Fibroblast of villous mesenchyme (primary cell): ENCODE measurements at places on chromosomes 7 and 10.

DNA sequence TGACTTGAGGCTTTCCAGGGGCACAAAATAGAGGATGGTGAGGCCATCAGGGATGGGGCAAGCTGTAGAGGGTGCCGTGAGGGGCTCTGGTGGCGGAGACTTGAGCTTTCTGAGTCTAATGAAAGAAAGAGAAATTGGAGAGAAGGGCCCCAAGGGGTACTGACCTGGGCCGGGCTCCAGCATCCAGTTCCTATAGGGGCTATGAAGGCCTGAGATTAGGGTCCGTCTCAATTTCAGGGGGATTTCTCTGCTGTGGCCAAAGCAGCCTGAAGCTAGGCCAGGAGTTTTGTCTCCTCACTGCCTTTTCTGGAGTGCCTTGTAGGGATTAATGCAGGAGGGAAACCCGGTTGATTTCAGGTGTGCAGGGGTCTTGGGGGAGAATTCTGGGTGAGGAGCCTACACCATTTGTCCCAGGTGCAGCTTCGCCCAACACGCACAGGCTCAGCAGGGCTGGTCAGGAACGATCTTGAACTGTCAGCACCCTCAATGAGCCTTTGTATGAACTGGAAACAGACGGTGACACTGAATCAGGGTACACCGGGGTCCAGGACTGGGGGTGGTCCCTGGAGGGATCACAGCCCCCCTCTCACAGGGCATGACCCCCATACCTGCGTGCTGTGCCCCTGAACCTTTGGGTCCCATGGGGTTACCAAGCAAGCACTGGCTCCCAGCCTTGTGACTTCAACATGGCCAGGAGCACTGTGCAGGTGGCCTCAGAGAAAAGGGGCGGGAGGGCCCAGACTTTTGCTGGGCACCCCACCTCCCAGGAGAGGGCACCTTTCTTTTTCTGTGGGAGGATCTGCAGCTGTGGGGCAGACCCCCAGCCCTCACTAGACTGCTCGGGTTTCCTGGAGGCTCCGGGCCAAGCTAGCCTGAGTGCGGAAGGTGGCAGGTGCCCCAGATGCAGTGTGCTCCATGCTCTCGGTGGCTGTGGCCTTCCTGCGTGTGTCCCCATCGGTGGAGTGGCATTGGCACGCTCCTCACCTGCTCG lies 122.9 kb upstream of the RET start:
- no peak for DNase-seq

DNA sequence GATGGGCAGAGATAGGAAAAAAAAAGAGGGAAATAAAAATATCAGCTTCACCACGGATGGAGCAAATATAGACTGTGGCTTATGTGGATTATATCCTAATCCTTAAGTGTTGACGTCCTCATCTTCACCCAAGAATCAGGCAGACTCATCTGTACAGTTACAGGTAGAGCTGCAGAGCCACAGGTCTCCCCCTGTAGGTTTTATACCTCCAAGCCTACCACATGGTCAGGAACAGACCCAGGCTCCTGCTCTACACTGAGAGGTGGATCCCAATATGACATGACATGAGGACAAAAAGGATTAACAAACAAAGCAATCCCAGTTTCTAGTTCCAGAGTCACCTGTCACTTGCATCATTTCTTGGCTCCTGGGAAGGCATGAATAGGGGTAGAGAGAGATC lies 400.8 kb downstream of the SEMA3D start:
- no peak for DNase-seq

- DNase-seq, result no peak
These were observed 444.7 kb downstream of the IPMK start for GRCh38 chr10:57822965-57823364.

DNA sequence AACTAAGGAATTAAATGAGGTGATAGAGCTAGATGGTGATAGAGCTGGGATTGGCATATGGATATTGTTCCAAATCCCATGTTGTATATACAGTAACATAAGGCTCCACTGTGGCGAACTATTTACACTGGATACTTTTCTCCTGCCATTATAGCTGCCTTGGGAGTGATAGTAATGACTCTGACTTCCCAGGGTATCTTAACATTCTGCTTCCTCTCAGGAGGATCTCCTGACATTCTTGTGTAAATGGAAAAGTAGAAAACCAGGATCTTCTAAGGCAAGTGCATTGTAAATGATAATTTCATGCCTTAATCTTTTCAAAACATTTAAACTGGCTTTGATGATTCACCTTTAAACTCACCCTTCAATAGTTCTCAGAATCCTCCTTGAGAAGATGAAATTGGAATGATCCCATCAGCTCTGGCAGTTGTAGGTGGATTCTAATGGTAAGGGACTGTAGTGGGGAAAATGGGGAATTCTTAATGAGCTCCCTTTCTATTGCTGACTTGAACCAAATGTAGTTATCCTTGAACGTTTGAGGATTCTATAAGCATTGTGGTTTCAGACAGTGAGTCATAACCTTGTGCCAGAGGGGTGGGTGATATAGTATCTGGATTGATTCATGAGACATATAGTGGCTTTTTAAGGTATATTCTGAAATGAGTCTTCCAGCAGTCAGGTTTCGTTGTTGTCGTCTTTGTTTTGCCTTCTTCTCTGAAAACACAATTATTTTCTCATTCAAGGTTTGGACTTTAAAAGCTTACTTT lies 450.0 kb downstream of the SUGCT start:
- peak; percentile 47 for DNase-seq

DNA sequence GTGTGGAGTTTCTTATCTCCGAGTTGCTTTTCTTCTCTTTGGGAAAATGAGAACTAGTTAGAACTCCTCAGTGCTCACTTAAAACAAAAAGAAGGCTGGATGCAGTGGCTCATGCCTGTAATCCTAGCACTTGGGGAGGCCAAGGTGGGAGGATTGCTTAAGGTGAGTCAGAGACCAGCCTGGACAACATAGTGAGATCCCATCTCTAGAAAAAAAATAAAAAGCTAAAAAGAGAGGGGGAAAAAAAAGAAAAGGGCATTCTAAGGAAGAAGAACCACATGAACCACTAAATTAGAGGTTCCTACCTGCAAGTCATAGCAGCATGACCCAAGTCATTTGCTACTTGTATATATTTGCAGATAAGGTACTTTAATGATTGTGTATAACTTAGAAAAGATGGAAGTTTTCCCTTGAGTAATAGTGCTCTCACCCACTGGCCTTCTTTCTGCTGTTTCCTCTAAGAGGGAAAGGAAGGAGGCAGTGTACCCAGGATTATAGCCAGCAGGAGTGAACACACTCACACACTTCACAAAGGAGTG lies 87.8 kb downstream of the CCDC71L start:
- no peak for DNase-seq

GRCh38 chr10:59177031-59177797 lies 771 bp downstream of the PHYHIPL start:
- DNase-seq, result peak; percentile 55

DNA sequence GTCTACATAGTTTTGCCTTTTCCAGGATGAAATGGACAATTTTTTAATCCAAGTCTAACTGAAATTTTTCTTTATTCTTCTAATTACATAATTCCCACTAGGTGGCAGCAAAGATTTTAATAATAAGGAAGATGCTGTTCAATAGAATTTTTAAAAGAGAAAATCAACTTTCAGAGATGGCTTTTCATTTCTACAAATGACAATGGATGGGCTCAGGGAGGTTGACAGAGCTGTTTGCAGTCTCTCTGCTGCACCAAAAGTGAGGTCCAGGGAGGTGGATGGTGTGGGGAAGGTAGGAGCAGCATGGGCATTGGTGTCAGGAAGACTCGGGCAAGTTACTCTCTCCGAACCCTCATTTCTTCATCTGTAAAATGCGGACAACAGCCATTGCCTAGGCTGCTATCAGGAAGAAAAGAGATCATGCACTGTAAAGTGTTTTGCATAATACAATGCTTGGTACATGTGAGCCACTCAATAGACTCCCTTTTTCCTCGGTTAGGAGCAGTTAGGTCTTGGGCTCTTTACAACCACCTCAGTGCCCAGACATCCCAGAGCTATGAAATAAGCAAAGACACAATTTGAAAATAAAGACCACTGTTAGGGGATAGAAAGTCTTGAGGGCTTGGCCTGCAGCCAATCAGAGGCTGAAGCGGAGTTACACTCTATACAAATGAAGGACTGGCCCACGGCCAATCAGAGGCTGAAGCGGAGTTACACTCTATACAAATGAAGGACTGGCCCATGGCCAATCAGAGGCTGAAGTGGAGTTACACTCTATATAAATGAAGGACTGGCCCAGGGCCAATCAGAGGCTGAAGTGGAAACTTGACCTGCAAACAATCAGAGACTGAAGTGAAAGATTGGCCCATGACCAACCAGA lies 107.1 kb downstream of the ABLIM1 start:
- DNase-seq, result peak; percentile 56

DNA sequence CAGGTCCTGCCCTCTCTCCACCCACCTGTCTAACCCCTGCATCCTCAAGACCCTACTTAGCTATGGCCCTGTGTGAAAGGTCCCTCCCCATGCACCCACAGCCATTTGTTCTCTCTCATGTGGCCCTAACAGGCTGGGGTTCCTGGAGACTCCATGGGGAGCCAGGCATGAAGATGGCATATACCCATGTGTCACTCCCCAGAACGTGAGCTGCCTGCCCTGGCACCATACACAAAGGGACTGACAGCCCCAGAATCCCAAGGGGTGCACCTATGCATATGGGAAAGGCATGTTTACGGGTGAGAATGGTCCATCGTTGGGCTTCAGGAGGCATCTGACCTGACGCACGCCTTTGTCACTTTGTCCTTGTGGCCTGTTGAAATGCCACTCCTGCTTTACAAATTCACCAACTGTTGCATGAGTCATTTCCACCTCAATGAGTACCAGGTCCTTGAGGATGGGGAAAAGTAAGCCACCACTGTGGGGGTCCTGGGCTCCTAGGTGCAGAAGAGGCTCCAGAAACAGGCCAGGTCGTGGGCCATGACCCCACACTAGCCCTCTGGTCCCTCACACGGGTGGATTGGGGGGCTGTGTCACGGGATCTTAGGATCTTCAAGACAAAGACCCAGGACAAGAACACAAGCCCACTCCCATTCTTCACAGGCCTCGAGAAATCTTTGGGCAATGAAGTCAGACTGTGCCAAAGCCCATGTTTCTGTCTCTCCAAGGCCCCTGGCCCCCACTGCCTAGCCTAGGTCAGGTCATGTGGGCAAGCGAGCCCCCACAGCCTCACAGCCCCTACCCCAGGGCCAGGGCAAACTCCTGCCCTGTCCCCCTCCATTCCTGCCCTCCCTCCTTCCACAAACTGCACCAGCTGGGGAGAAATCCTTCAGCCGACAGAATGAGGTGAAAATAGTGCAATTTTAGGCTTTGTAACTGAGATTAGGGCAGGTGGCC lies 8.6 kb downstream of the GPRIN2 start:
- no peak for DNase-seq

- DNase-seq, result no peak
These were observed 188.6 kb downstream of the MTERF1 start for GRCh38 chr7:91691865-91692264.

- no peak for DNase-seq
These were observed 47.6 kb downstream of the BMS1 start for GRCh38 chr10:42830237-42830636.

DNA sequence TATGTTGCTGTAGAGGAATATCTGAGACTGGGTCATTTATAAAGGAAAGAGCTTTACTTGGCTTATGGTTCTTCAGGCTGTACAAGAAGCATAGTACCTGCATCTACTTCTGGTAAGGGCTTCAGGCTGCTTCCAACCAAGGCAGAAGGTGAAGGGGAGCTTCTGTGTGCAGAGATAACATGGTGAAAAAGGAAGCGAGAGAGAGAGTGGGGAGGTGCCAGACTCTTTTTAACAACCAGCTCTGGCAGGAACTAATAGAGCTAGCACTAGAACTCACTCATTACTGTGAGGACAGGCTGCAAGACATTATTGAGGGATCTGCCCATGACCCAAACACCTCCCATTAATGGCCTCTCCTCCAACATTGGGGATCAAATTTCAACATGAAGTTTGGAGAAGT lies 94.5 kb downstream of the KIF20B start:
- DNase-seq, result no peak
